Hypothalamus (tissue), 51 donors: ENCODE measurements at places on chromosomes 6 and 20.
A peak's percentile ranks its signal among the peaks of the same experiment; 100 is the strongest.

DNA sequence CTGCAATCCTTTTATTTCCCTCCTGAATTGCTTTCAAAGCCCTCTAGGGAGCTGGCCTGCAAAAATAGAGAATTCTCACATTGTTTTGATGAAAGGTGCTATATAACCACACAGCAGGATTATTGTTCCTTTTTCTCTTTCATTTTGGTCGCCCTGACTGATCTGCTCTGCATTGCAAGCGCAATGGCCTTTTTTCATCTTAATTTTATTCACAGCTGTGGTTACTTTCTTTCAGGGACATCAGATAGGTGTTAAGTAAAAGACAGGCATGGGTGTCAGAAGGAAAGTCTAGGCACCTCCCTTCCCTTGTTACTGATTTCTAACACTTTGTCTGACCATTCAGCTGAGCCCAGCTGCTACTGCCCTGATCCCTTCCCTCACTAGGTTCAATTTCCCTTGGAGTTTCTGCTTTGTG, 850.5 kb upstream of the MAP3K7 start:
- DNase-seq: no peak

DNA sequence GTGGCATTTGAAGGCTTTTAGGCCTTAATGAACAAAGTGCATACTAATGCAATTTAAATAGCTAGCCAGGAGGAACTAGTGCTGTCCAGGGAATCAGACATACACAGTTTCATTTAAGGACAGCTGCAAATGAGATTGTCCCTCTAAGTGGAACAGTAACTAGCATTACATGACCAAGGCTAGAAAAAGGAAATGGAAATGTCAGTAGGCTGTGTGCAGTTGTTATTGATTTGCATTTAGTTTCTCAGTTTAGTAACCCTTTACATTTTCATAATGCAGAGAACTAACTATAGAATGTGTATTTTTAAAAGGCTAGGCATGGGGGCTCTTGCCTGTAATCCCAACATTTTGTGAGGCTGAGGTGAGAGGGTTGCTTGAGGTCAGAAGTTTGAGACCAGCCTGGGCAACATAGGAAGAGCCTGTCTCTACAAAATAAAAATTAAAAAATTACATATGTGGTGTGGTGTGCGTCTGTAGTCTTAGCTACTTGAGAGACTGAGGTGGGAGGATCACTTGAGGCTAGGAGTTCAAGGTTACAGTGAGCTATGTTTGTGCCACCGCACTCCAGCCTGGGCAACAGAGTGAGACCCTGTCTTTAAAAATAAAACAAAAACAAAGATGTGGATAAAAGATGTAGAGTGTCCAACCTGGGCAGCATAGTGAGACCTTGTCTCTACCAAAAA, 468.0 kb downstream of the UTRN start:
- DNase-seq: no peak

DNA sequence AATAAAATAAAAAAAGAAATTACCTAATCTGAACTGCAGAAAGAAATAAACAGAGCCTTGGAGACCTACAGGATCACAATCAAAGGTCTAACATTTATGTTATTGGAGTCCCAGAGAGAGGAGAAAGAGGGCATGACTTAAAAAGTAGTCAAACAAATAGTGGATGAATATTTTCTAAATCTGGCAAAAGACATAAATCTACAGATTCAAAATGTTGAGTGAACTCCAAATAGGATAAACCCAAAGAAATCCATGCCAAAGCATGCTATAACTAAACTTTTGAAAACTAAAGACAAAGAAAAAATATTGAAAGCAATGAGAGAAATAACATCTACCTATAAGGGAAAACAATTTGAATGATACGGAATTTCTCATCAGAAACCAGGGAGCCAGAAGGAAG, 38.2 kb downstream of the PSMB1 start:
- DNase-seq: no peak

DNA sequence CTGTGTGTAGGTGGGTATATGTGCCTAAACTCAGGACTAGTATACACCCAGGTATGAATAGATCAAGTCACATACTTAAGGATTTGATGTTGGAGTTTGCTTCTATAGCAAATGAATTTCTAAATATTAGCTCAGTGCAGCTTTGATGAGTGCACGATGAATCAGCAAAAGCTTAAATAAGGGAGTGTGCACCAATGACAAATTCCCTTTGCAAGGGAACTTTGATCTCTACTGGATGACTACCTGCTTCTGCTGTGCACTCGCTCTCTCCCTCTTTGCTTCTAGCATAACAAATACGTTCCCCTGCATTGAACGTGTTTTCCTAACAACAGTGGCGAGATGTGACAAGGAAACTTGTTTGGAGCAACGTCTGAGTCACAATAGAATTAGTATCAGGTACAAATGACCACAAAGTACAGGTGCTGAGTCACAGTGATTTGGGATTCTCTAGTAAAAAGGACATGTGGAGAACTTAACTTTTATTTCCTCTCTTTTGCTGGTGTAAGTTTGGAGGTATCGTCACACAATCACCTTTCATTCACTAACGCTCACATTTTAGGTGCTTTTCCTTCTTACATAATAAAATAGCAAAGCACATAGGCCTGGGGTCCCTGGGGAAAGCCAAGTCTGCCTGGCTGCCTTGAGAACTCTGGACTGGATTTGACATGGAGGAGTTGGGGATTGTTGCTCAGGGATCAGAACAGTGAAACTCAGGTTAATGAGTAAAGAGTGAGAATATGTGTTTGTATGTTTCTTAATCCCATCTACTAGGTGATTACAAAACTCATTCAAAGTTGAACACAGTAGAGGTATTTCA, 49.7 kb downstream of the KLHL31 start:
- DNase-seq: no peak

- no peak for DNase-seq
Measured at GRCh38 chr6:130070792-130071191, 52.4 kb downstream of the L3MBTL3 start.

DNA sequence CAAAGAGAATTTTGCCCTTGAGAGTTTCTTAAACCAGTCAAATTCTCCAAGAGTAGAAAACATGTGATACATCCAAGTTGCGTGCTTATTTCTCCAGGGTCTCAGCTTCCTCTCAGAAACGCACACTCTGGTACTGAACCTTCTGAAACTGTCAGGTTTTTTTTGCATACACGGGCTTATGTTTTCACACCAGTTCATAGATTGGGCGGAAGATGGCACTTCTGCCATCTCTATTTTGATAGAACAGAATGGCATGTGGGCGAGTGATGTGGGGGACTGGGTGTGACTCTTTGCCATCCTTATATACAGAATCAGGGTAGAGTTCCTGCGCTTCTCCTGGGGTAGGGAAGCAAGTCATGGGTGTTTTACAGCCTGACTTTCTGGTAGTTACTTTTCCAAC, 56.4 kb downstream of the ADTRP start:
- DNase-seq: no peak

DNA sequence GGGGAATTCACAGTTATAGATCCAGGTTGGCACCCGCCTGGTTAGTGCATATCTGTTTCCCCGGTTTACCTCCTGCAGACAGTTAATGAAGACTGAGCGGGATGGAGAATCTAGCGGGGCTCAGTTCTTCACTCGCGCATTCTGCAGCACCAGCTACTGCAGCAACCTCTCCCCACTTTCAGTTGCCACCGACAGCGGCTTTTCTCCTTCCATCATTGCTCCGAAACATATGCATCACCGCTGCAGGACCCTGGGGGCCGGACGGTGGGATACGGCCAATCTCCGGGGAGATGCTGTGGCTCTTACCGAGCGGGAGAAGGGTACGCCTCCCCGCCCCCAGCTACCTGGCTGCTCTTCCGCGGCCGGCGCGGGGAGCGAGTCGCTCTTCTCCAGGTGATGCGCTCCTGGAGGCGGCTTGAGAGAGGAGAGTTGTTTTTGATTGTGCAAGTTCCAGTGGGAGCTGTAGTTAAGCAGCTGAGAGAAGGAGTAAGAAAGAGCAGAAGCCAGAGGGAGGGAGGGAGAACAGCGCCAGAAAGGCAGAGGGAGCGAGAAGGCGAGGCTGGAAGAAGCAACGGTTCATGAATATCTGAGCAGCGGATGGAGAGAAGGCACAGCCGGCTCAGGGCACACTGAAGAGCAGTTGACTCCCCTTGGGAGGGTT, at the start of gene SGK1:
Gene SGK1, minus strand, starts transcription at position 642 of the 661 bp plus-strand sequence. CDS start 652 bp downstream, outside the sequence.
- peak; percentile 67 for DNase-seq

- no peak for DNase-seq
Measured at GRCh38 chr6:137722749-137723272, 144.2 kb upstream of the TNFAIP3 start.

- DNase-seq: no peak
Measured at GRCh38 chr6:135640449-135641111, 143.0 kb upstream of the AHI1 start.

GRCh38 chr6:25944688-25945574, 14.4 kb upstream of the SLC17A2 start:
- DNase-seq: no peak

DNA sequence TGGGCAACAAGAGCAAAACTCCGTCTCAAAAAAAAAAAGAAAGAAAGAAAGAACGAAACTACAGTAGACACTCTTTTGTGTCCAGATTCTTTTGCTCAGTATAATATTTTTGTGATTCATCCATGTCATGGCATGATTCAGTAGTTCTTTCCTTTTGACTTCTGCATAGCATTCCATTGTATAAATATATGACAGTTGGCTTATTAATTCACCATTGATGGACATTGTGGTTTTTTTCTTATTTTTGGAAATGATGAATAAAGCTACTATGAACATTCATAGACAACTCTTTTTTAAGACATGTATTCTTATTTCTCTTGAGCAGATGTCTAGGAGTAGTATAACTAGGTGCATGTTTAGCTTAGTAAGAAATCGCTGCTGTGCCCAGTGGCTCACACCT, 10.3 kb upstream of the IER3 start:
- DNase-seq: no peak

DNA sequence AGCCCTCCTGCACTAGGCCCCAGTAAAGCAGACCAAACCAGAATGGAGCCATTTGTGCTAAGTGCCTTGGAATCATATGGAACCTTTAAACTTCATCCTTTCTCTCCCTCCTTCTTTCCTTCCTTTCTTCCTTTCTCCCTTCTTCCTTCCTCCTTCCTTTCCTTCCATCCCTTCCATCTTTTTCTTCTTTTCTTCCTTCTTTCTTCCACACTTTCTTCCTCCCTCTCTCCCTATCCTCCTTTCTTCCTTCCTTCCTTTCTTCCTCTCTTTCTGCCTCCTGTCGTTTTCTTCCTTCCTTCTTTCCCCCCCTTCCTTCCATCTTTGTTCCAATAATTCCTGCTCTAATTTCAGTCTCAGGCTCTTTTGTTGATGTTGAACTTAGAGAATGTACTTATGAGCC, 11.2 kb upstream of the SFT2D1 start:
- DNase-seq: no peak

GRCh38 chr6:82914511-82914910, 151.1 kb downstream of the UBE3D start:
- no peak for DNase-seq

DNA sequence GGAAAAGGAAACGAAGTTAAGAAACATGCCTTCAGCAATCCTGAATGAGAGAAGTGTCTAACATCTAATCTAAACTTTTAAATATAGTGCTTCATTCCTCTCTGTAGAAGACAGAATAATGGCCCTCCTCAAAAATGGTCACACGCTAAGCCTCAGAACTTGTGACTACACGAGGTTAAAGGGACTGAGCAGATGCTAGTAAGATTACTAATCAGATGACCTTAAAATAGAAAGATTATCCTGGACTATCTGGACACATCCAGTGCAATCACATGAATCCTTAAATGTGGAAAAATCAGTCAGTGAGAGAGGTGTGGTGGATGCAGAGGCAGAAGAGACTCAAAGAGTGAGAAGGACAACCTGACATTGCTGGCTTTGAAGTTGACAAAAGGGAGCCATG, 126.1 kb downstream of the TBX18 start:
- DNase-seq: no peak

DNA sequence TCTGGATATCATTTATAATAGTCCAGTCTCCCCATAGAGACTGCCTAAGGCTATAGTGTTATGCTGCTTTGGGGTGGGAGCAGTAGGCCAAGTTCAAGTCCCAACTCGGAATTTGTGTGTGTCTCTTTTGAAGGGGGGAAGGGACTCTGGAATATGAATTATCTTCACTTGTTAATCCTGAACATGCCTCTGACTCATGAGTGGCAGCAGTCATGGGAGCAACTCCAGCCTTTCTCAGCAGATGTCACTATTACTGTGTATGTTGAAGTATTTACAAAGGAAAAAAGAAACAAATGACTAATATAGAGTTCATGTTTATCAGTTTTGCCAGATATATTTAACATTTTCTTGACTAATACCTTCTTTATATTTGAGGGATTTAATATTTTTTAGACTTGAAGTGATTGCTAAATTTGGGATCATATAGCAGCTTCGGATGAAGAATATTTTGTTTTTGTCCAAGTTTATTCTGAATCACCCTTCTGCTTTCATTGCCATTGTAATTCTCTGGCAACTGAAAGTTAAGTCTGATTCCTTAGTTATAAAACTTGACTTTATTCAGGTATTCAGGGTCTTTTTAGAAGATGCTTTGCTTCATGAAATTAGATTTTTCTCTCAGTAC, 23.4 kb downstream of the FAM217A start:
- DNase-seq: no peak

DNA sequence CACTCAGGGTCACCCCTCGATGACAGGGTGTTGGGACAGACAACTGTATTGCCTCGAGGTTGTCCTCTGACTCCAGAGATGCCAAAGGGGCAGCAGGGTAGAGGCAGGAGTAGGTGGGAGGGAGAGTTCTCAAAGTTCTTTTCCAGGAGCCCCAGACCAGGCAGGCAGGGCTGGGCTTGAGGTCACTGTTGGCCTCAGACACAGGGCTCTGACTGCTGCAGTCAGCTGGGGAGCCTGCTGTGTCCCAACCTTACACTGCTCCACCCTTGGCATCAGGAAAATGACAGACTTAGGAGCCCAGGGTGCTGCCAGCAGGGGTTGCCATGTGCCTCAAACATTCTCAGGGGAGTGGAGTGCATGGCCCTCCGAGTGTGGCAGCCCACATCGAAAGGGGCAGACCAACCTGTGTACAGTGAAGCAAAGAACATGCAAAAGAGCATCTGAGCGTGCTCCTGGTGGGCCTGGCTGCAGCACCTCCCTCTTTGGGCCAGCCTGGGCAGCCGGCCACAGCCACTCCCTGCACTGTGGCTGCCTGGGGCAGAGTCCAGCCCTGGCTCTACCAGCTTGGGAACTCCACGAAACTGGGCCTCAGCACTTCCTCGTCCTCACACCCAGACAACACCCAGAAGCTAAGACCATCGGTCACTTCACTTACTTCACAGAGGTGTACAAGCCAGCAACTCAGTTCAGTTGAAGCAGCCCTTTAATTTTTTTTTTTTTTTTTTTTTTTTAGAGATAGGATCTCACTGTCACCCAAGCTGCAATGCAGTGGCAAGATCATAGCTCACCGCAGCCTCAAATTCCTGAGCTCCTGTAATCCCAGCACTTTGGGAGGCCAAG, 24.0 kb downstream of the C6orf132 start:
- DNase-seq: no peak
